ENCODE measurements at places on chromosomes 1 and 21.

- DNase-seq: no peak
Measured at GRCh38 chr1:117606649-117607430, 992 bp downstream of the TENT5C start.

GRCh38 chr1:192732787-192733186 lies 76.1 kb upstream of the RGS2 start:
- no peak for DNase-seq

DNA sequence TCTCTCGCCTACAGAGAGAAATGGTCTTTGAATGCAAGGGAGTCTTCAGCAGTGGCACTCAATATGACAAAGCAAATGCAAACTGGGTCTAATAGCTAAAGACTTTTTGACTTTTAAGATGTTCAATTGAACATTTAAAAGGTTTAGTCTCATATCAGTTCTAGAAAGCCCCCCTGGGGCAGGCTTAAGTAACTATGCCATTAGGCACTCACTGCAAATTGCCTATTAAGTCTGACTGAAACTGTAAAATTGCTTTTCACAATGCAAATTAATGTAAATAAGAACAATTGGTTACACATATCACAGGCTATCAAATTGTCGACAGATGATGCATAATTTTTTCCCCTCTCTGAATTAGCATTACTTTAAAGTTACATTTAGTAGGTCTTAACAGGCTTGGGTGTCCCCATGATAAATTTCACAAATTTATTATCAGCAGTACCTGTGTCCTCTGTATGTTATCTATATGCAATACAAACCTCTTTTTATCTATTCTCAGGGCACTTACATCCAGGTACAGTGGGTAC lies 329.1 kb downstream of the LRRIQ3 start:
- no peak for DNase-seq

GRCh38 chr1:179094818-179095217 lies 12.9 kb downstream of the TOR3A start:
- peak; percentile 19 for DNase-seq

GRCh38 chr1:116910379-116911187 lies 867 bp downstream of the PTGFRN start:
- DNase-seq: peak; percentile 23

All from NCI-H510A treated with DMSO at 0.1 percent for 48 hours (cell line).